NCI-H774 (cell line): ENCODE measurements at places on chromosomes 2 and 18.

DNA sequence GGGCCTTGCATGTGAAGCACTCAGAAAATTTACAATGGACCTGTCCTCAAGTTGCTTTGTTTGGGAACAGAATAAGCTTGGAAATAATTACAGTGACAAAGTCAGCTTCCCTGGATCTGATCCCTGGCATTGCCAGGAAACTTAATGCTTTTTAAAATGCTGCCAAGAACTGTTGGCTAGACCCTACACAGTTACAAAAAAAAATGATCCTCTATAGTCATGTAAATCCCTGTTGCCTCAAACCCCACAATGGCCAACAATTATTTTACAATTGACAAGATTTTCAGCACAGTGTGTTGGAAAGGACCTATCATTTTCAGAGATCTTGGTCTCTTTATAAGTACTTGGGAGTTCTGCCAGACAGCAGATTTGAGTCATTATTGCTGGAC, 470.4 kb upstream of the ACVR2A start:
- DNase-seq = no peak

GRCh38 chr18:54983041-54983686, 23.9 kb upstream of the CCDC68 start:
- peak; percentile 5 for DNase-seq

GRCh38 chr2:7744827-7745226, 827.6 kb downstream of the RNF144A start:
- no peak for DNase-seq

DNA sequence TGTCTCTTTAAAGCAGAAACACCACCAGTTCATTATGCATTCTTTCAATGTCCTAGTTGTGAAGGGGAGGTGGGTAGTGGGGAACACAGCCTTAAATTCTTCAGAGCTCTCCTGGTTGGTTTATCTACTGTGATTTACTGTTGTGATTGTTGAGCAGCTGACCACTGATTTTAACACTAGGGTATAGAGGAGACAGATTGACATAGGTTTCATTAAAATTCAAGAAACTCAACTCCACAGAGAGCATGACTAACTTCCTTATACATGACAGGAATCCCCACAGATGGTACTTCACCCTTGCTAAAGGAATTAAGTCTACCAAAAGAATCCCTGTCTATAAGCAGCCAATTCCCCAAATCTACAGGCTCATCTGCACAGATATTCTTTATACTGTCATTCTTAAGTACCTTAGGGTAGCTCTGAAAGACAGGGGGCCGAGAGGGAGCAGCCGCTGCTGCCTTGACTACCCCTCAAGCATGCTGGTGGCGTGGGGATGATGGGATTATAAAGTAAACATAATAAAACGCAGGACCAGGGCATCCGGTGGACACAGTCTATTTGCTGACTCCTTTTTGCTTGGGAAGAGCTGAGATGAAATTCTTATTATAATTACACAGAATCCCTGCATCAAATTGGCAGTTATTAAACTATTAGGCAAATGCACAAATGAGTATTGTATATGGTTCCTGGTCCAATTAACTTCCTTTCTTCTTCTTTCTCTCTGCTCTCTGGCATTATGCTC, 1377.6 kb upstream of the PIK3C3 start:
- DNase-seq = no peak

GRCh38 chr2:108364676-108365297, 13.0 kb upstream of the SULT1C4 start:
- DNase-seq = no peak

GRCh38 chr18:67411116-67411515, 105.4 kb downstream of the DSEL start:
- DNase-seq = no peak

GRCh38 chr2:237861875-237862527, 2.6 kb downstream of the RAMP1 start:
- no peak for DNase-seq

DNA sequence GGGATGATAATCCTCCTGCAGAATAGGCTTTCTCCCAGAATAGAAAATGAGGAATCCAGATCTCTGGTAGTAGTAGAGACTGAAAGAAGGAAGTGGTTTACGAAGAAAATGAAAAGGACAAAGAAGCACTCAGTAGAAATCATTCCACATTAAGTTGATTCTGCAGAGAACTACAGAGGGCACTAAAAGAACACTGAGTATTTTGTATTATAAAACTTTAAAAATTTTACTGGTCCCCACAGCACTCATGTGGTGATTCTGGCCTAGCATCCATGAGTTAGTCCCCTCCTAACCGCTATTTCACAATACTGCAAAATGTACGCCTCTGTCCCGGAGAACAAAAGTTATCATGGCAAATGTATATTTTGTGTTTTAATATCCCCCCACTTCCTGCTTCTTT, 42.9 kb upstream of the SLC35F5 start:
- no peak for DNase-seq

- no peak for DNase-seq
These were observed 12.3 kb downstream of the CALCRL start for GRCh38 chr2:187435756-187436155.

GRCh38 chr2:190261851-190262250, 57.8 kb downstream of the HIBCH start:
- no peak for DNase-seq

DNA sequence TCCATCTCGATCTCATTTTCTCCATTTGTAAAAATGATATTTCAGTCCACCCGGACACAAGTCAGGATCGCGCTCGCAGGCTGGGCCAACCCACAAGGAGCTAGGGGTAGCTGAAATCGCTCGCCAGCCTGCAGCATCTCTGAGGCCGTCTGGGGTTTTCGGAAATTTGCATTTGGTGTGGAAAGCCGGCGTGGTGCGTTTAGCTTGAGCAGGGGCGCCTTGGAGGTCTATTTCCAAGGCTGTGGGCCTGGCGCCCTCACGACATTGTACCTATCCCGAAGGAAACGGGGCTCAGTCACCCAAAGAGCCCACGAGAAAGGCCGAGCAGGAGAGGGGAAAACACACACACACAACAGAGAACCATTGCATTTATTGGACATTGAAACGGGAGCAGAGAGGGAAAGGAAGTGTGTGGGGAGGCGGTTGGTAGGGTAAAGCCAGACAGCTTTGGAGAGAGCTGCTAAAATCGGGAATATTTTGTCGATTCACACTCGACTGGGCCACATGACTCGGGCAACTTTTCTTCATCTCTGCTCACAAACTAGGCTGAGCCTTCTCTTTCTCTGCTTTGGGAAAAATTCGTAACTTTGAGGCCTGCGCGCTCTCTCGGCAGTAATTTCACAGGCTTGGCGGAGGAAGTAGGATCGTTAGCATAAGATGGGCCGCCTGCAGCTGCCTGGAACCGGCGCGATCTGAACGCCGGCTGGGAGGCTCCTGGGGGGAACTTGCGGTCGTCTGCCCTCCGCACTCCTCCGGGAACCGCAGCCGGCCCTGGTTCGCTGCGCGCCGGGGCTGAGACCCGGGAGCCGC, 1.1 kb upstream of the HOXD8 start:
- no peak for DNase-seq

GRCh38 chr2:102826904-102827303, 65.1 kb downstream of the TMEM182 start:
- peak; percentile 67 for DNase-seq

- no peak for DNase-seq
These were observed 18.3 kb downstream of the CCT7 start for GRCh38 chr2:73252238-73253027.

- DNase-seq = no peak
These were observed 14.4 kb downstream of the PHLPP1 start for GRCh38 chr18:62729487-62730386.

DNA sequence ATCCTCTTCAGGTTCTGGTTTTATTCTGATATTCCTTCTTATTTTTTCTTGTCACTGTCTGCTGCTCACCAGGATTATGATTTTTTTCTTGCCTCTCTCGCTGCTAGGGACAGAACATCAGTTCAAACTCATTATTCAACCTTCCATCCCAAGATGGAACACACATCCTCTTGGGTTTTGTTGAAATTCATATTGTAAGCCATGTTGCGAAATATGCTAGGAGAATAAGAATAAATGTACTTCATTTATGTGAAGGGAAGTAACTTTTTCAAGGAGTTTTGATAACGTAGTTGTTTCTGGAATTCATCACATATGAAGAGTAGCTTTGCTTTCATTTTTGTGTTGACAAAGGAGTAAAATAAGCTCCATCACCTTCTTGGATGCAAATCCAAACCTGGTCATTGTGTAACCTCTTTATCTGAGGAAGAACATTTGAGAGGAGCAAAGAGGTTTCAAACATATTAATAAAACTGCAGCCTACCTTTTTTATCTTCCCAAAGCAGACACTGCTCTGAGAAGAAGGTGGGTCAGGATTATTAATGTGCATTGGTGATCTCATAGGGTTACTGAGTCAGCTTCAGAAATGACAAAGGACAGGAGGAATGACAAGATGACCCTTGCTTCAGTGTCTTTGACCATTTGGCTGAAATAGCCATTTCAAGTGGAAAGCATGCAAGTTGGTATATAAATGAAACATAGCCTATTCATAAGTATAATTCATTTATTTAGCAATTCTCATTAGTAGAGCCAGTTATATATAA, 280.0 kb downstream of the GULP1 start:
- no peak for DNase-seq

- DNase-seq = no peak
These were observed 103.7 kb downstream of the RBMS1 start for GRCh38 chr2:160389875-160390274.

GRCh38 chr2:200905618-200906296, 16.6 kb downstream of the NIF3L1 start:
- peak; percentile 8 for DNase-seq

DNA sequence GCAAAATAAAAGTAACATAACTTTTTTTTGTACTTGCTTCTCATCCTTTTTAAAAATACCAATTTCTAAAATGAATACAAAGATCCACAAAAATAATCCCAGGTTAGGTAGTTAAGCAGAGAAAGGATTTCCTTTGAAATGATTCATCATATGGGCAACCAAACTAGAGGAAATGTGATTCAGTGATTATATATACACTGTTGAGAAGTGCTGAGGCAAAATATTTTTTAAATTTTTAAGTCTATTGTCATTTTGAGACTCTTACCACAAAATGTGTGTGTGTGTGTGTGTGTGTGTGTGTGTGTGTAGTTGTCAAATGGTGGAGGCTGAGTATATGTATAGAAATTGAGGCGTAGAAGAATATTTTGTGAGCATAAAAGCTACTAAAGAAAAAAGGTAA, 1075.3 kb downstream of the LRP1B start:
- DNase-seq = no peak

GRCh38 chr2:207352978-207353671, 176.6 kb upstream of the CREB1 start:
- no peak for DNase-seq

DNA sequence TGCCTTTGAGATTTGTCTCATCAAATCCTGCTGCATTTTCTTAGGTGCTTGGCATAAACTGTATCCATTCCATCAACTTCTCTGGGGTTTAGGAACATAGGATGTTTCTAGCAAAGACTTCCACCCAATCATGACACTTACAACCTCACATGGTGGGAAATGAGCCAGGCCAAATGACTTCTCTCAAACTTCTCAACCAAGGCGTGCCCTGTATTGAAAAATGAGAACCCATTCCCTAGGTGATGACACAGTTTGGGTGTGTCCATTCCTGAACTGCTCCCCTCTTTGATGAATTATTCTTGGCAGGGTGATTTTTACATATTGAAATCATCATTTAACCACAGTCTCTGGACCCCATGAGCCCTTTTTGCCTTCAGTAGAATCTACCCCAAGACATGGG, 161.1 kb downstream of the EN1 start:
- no peak for DNase-seq

DNA sequence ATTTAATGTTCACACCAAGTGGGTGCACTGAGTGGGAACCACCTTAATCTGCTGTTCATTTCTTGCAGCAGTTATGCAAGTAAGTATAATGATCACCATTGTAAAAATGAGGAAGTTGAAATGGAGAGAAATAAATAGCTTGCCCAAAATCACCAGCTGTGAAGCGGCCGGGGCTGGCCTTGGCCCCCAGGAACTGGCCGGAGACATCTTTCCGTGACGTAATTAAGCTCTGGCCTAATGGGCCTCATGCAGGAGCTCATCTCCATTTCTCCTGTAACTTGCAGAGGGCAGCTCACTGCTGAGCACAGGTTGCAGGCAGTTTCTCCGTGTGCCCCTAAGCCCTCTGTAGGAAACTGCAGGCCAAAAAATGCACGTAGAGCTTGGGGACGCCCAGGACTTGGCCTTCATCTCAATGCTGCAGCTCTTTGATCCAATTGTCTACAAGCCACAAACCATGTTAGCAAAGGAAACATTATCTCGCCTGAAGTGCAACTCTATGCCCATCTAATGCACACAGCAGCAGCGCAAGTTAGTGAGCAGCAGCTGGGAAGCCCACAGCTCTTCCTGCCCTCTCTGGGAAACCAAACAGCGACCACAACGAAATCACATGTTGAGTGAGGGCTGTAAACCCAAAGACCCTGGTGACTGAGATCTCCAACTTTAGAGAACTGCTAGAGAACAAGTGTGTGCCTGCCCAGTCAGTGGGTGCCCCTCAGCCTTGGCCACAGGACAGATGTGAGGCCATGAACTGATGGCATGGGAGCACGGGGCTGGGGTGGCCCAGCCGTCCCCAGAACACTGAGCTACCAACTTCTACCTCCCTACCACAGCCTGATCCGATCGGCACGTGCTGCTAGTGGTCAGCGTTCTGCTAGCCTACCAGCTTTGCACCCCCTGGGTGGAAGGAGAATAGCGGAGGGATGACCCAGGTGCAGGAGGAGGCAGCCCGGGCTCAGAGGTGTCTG, 28.8 kb downstream of the APCDD1 start:
- DNase-seq = no peak

GRCh38 chr2:85831735-85832134, 57.1 kb downstream of the ST3GAL5 start:
- DNase-seq = no peak

DNA sequence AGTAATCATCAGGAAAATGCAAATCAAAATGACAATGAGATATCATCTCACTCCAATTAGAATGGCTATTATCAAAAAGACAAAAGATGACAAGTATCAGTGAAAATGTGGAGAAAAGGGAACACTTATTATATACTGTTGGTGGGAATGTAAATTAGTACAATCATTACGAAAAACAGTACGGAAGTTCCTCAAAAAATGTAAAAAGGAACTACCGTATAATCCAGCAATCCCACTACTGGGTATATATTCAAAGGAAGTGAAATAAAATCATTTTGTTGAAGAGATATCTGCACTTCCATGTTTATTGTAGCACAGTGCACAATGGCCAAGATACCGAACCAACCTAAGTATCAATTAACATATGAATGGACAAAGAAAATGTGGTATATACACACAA, 52.4 kb upstream of the TEX51 start:
- DNase-seq = no peak

GRCh38 chr2:234345921-234346320, 151.0 kb downstream of the ARL4C start:
- no peak for DNase-seq

GRCh38 chr2:28695245-28695647, 56.4 kb upstream of the PPP1CB start:
- DNase-seq = no peak
